ENCODE measurements at places on chromosomes 3 and 15.

DNA sequence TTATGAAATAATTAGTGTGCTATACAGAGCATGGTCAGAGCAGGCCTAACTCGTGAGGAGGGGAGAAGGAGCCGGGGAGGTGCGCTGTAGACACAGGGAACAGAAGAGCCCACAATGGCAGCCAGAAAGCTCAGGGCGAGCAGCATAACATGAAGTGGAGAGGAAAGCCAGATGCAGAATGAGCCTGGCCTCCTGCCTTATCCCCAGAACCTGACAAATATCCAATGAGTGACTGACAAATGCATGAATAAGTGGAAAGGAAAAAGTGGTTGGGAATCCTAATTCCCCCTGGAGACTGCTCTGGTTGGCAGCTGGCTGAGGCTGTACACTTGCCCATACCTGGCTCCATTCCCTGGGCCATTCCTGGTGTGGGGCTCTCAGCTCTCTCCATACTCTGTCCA is 9.2 kb upstream of the MST1R start:
- no peak overlapping the region for H3K4me3 ChIP-seq
- H3K27me3 ChIP-seq = no peaks in the 10 kb centered on the region
- no peak for DNase-seq
- H3K4me1 ChIP-seq = no peaks in the 10 kb centered on the region
- H3K36me3 ChIP-seq = peaks cover 11% of the 10 kb centered on the region

DNA sequence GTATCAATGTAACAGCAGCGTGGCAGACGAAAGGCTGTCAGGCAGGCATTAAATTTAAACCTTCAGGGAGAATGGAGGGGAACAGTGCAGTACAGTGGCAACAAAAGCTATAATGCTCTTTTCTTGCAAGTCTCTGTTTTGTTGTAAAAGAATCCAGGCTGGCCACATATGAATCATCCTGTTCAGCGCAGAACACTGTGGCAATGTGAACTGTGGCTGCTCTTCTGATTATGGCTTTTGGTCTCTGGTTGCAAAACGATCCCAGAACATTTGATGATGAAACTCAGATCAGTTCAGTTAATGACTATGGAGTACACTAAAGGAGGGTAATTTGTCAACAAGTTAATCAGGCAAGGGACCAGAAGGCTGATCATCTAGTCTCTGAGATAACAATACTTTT is 219.7 kb upstream of the SGO1 start:
- no peaks in the 10 kb centered on the region for H3K4me1 ChIP-seq
- no peak overlapping the region for H3K27ac ChIP-seq
- DNase-seq = no peak
- H3K27me3 ChIP-seq = no peaks in the 10 kb centered on the region

- peaks cover 4% of the 10 kb centered on the region for H3K27me3 ChIP-seq
- H3K4me3 ChIP-seq = no peak overlapping the region
- no peak overlapping the region for H3K27ac ChIP-seq
- H3K4me1 ChIP-seq = peaks cover 1% of the 10 kb centered on the region
- peaks cover 2% of the 10 kb centered on the region for H3K36me3 ChIP-seq
These were observed 605.6 kb downstream of the AGBL1 start for GRCh38 chr15:86685263-86685662.

- H3K4me3 ChIP-seq = no peak overlapping the region
These were observed 47.9 kb downstream of the QTRT2 start for GRCh38 chr3:114104414-114104813.

GRCh38 chr3:136772709-136773108 is 20.5 kb upstream of the STAG1 start:
- no peaks in the 10 kb centered on the region for H3K4me1 ChIP-seq
- H3K27ac ChIP-seq = no peak overlapping the region
- no peak overlapping the region for H3K4me3 ChIP-seq
- no peaks in the 10 kb centered on the region for H3K27me3 ChIP-seq

GRCh38 chr15:90336705-90337141 is 15.4 kb upstream of the ZNF774 start:
- peak; percentile 12 for DNase-seq
- no peaks in the 10 kb centered on the region for H3K36me3 ChIP-seq
- peaks cover 7% of the 10 kb centered on the region for H3K4me1 ChIP-seq
- no peak overlapping the region for H3K27ac ChIP-seq

GRCh38 chr3:39404943-39405686 is 1.4 kb upstream of the RPSA start:
- peak overlapping the region; percentile 99 for H3K27ac ChIP-seq
- peak overlapping the region; percentile 95 for H3K4me3 ChIP-seq
- no peak for DNase-seq
- peaks cover 34% of the 10 kb centered on the region for H3K4me1 ChIP-seq
- H3K36me3 ChIP-seq = peaks cover 42% of the 10 kb centered on the region

- no peak for DNase-seq
- no peaks in the 10 kb centered on the region for H3K36me3 ChIP-seq
- H3K27ac ChIP-seq = no peak overlapping the region
These were observed 172.1 kb downstream of the TBC1D2B start for GRCh38 chr15:77905301-77905920.

DNA sequence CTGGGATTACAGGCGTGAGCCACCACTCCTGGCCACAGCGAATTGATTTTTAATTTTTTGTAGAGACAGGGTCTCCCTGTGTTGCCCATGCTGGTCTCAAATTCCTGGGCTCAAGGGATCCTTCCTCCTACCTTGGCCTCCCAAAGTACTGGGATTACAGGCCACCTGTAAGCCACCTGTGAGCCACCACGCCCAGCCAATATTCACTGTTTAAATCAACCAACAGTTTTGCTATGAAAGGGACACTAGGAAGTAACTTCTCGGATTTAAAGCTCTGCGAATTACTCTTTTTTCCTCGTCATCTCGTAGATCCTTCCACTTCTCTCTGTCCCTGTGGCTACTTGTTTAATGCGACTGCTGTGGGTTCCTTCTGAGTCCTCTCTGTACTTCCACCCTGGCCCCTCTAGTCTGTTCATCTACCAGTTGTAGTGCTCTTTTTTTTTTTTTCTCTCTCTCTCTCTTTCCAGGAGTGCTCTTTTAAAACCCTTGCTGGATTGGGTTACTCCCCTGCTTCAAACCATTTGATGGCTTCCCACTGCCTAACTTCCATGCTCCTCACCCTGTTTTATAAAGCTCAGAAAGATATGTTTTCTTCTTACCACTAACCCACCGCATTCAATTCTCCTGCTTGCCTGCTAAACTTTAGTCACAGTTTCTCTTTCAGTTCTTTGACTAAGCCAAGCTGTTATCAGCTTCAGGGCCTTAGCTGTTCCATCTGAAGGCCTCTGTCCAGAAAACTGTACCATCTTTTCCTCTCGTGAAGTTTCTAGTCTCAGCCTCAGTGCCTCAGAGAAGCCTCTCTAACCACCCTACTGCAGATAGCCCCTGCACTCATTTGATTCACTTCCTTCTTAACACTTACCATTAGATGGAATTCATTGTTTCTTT is 12.4 kb downstream of the RTF1 start:
- no peaks in the 10 kb centered on the region for H3K27me3 ChIP-seq
- peak; percentile 30 for DNase-seq
- H3K36me3 ChIP-seq = no peaks in the 10 kb centered on the region

GRCh38 chr3:10194328-10195071 is 29.8 kb downstream of the IRAK2 start:
- H3K27me3 ChIP-seq = no peaks in the 10 kb centered on the region
- peak overlapping the region; percentile 97 for H3K27ac ChIP-seq
- H3K4me1 ChIP-seq = peaks cover 88% of the 10 kb centered on the region
- peak; percentile 73 for DNase-seq

DNA sequence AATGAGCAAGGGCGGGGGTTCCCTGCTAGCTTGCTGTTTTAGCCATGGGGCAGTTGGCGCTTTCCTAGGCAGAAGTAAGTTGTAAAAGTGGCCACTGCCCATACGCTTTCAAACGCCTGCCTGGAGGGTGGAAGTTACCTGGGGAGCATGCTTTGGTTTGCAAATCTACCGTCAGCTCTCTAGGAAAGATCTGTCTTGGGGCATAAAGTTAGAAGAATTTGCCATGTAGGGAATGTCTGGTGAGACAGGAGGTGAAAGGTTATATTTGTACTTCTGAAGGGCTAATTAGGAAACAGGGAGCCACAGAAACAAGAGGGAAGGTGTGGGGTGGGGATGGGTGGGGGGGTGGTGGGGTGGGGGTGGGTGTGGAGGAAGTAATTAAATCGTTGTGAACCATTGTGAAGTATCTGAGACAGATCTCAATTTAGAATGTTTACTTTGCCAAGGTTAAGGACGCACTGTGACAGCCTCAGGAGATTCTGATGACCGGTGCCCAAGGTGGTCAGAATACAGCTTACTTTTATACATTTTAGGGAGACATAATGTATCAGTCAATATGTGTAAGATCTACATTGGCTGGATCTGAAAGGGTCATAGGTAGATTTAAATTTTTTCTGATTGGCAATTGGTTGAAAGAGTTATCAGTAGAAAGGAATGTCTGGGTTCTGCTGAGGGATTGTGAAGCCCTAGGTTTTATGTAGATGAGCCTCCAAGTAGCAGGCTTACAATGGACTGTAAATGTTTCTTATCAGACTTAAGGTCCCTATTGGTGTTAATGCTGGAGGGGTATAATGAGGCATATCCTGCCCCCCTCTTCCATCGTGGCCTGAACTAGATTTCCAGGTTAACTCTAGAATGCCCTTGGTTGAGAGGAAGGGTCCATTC is 62.0 kb upstream of the GCNT3 start:
- no peak overlapping the region for H3K4me3 ChIP-seq
- DNase-seq = no peak
- no peak overlapping the region for H3K27ac ChIP-seq
- peaks cover 3% of the 10 kb centered on the region for H3K27me3 ChIP-seq
- no peaks in the 10 kb centered on the region for H3K36me3 ChIP-seq
- H3K4me1 ChIP-seq = no peaks in the 10 kb centered on the region

- H3K4me3 ChIP-seq = no peak overlapping the region
- no peaks in the 10 kb centered on the region for H3K36me3 ChIP-seq
- H3K4me1 ChIP-seq = peaks cover 2% of the 10 kb centered on the region
These were observed 379.5 kb upstream of the AGTR1 start for GRCh38 chr3:148318240-148318639.

DNA sequence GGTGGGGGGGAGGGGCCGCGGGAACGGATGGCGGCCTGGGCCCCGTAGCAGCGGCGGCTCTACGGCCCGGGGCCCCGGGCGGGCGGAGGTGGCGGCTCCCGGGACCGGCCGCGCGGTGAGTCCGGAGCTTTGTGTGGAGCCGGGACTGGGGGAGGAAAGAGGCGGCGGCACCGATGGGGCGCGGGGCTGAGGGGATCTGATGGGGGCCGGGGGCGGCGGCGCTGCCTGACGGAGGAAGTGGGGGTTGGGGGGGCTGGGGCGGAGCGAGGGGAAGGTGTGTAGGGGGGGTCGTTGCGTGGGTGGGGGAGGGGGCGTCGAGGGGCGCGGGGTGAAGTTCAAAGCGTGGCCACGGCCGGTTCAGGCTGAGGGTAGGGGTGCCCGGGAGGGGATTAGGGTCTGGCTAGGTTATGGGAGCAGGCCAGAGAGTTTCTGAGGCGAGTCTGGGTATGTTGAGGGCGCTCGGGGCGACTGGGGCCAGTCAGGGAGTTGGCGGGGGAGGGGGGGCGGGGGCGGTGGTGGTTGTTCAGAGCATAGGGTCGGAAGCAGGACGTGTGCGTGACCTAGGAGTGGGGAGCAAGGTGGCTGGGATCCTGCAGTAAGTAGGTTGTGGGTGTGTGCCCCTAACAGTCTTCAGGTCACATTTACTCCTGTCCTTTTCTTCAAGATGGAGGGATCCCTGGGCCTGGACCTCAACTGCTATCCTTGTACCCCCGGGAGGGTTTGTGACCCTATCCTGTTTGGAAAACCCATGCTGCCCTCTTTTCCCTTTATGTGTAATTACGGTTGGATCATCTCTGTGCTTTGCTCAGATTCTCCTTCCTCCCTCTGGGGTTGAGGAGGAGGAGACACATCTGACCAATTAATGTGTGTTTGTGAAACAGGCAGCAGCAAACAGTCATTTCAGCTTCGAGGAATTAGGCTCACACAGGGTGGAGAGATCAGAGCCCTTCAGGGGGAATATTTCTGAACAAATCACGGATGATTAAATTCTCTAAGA is 644 bp downstream of the ZNF609 start:
- peaks cover 61% of the 10 kb centered on the region for H3K4me1 ChIP-seq
- peak overlapping the region; percentile 89 for H3K27ac ChIP-seq
- no peaks in the 10 kb centered on the region for H3K27me3 ChIP-seq
- peak; percentile 55 for DNase-seq
- peaks cover 2% of the 10 kb centered on the region for H3K36me3 ChIP-seq

DNA sequence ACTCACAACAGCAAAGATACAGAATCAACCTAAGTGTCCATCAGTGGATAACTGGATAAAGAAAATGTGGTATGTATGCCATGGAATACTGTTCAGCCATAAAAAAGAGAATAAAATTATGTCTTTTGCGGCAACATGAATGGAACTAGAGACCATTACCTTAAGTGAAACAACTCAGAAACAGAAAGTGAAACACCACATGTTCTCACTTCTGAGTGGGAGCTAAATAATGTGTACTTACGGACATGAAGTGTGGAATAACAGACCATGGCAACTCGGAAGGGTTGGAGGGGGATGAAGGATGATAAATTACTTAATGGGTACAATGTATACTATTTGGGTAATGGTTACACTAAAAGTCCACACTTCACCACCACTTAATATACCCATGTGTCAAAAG is 600.6 kb downstream of the MAGI1 start:
- no peak for DNase-seq
- H3K27me3 ChIP-seq = no peaks in the 10 kb centered on the region
- H3K36me3 ChIP-seq = no peaks in the 10 kb centered on the region
- H3K4me1 ChIP-seq = no peaks in the 10 kb centered on the region
- no peak overlapping the region for H3K4me3 ChIP-seq

DNA sequence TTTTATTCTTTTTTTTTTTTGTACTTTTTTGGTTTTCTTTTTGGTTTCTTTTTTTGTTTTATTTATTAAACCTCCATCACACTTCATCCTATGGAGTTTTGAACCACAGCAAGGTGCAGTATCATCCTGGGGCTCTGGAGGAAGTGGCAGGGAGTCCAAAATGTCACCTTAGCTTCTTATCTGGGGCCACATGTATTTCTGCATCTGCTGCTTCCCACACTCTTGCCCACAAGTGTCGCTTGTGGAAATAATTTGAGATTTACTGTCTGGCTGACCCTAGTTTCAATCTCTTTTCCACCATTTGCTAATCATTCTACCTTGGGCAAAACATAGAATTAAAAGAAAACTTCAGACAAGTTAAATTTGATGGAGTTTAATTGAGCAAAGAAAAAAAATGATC is 6.4 kb downstream of the OPA1 start:
- H3K27me3 ChIP-seq = no peaks in the 10 kb centered on the region
- H3K4me3 ChIP-seq = no peak overlapping the region
- no peak for DNase-seq
- peaks cover 58% of the 10 kb centered on the region for H3K4me1 ChIP-seq

DNA sequence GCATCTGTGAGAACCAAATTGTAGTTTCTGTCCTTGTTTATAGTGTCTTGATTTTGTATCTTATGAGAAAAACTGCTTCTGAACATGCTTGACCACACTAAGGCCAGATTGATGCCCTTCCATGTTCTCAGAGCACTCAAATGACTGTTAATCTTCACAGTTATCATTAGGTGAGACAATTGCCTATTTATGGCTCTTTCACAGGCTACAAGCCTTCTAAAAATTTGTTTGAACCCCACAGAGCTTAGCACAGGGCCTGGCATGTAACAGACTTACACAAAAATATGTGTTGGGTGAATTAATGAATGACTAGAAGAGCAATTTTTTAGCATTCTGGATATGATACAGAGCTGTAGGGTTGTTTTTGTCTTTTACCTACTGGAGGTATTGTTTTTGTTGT is 43.1 kb downstream of the BTLA start:
- H3K4me3 ChIP-seq = no peak overlapping the region
- DNase-seq = no peak

GRCh38 chr3:11335056-11335608 is 62.9 kb downstream of the ATG7 start:
- no peak for DNase-seq
- no peak overlapping the region for H3K4me3 ChIP-seq
- H3K36me3 ChIP-seq = peaks cover 18% of the 10 kb centered on the region
- no peaks in the 10 kb centered on the region for H3K27me3 ChIP-seq
- no peak overlapping the region for H3K27ac ChIP-seq
- H3K4me1 ChIP-seq = peaks cover 11% of the 10 kb centered on the region
